Parietal lobe (tissue), 2 donors: ENCODE measurements at places on chromosomes 5 and 9. TPM values are rescaled to one million over a fixed set of nuclear protein-coding genes. Genes with fewer than 3 reads are reported as not detected.

Gene SHISAL2B
- not detected for total RNA-seq

Gene ENTREP1
- total RNA-seq, result 4.1 TPM

Gene LCN9
- not detected for total RNA-seq

Gene BTNL8
- total RNA-seq, result not detected

Gene TEX48
- total RNA-seq, result not detected

Gene NR2F1
- total RNA-seq, result 82.6 TPM

Gene RBM18
- total RNA-seq, result 18.8 TPM

Gene C9orf40
- total RNA-seq, result 7.8 TPM

Gene ACER2
- total RNA-seq, result 9.1 TPM

Gene RNF183
- not detected for total RNA-seq

Gene PCA3
- 1.6 TPM for total RNA-seq

Gene TSTD2
- total RNA-seq, result 71.7 TPM

Gene OR13C5
- total RNA-seq, result not detected

Gene SLC26A2
- total RNA-seq, result 13.1 TPM

Gene PCDHB5
- 16.3 TPM for total RNA-seq

Gene CDC25C
- 2.2 TPM for total RNA-seq

Gene FOXD4L5
- total RNA-seq, result 0.31 TPM

Gene STXBP1
- 165 TPM for total RNA-seq

Gene MUSK
- 0.31 TPM for total RNA-seq

Gene NOL6
- 20.7 TPM for total RNA-seq
